ENCODE measurements at places on chromosomes 2 and 18.

- DNase-seq: no peak
These were observed 160.4 kb downstream of the KLHL29 start for GRCh38 chr2:23545396-23545795.

GRCh38 chr2:61688369-61689334, 150.5 kb upstream of the XPO1 start:
- DNase-seq: no peak

DNA sequence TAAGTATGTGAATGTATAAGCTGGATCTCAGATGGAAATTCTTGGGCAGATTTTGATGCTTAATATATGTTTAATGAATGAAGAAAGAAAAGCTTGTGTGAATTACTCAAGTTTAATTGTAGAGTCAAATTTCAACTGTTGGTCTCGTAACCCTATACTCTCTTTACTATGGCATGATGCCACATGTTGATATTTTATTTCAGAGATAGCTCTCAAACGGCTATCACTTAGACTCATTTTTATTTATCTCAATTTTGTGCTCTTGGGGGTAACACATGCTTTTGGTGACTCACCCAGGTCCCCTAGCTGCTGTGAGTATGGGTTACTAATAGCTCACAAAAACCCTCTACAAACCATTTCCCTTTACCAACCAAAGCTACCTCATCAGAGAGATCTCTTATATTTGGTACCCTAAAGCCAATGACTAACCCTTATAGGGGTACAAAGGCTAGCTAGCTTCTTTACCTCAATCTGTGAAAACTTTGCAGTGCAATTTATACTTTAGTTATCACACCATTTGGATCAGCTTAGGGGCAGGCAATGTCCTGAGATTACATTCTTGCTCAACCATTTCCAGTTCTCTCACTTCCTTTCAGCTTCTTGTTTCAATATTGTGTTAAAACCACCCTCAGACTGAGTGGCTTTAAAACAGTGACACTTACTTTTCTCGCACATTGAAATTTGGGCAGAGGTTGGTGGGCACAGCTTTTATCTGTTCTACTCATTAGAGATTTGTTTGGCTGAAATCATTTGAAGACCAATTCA, 240.3 kb downstream of the CDH7 start:
- DNase-seq: no peak

DNA sequence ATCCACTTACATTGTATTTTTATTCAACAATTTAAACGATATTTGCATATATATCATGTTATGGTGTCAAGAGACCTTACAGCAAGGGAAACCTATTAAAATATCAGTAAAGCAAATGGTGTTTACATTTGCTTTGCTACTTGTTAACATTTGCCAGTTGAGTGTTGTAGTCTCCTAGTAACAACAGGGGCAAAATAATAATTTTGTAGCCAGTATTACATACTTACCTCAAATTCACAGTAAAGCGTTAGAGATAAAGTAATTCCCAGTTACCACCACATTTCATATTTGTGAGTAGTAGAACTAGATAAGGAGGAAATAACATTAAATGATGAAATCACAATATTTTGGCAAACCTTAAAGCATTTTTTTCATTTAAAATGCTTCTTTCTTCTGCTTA, 71.3 kb downstream of the FASTKD2 start:
- DNase-seq: peak; percentile 53

GRCh38 chr18:47893047-47893446, 37.4 kb downstream of the SMAD2 start:
- DNase-seq: no peak
